Renal cortex interstitium (tissue), 15 donors: ENCODE measurements at places on chromosomes 11 and 22. TPM values are rescaled to one million over a fixed set of nuclear protein-coding genes. Genes with fewer than 3 reads are reported as not detected.

DNA sequence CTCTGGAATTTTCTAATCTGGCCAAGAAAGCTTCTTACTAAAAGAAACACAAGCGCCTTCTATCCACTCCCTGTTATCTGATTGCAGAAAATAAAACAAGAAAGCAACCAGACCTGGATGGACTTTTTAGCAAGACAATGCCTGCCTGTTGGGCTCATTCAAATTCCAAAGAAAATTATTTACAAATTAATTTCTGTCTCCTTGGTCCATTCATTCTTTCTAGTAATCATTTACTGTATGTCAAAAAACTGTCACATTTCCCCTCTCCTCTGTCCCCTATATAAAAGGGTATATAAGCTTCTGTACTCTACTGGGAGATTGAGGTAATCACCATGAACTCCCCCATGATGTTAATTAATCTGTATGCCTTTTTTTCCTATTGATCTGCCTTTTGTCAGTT lies 279.9 kb downstream of the DLG2 start:
- DNase-seq = no peak

DNA sequence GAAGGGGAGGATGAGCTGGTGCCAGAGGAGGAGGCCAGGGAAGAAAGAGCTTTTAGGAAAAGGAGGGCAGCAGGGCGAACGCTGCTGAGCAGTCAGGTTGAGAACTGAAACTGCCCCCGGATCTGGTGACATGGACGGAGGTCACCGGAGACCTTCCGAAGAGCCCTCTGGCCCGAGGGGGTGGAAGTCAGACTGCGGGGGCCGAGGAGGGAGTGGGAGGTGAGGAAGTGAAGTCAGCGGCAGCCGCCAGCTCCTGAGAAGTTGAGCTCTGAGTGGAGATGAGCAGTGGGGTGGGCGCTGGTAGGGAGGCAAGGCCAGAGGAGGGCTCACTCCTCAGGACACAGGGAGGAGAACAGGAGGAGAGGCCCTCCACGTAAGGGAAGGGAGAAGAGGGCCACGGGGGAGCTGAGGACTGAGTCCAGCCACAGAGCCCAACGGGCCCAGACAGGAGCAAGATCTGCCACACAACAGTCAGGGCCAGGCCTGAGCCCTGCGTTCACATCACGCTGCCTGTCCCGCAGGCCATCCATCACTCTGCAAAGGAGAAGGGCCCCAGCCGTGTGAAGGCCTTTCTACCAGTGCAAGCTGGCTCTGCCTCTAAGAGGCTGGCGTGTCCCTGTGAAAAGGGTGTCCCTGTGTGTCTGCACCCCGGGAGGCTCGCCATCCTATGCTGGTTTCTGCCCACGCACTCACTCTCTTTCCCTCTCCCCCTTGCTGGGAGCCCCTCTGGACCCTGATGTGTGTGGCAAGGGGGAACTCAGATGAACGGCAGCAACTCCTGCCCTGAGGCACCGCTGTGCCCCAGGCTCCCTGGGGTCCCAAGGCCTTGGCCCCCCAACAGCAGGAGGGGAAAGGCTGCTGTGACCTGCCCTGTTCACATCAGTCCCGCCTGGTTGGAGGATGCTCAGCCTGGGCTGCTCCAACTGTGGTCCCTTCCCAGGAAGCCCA lies 19.0 kb upstream of the LRRC32 start:
- no peak for DNase-seq

DNA sequence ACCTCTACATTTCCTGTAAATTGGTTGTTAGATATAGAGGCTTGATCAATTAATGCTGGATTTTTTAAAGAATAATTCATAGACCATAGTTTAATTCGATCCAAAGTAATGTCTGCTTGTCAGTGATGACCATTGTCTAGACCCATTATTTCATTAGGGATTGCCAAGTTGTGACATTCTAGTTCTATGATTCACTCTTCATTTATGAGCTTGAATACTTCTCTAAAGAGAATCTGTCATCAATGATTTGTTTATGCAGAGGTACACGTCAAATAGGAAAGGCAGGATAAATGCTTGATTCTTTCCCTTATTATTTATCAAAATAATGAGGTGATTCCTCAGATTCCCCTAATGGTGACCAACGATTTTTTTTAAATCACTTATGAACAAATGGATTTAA lies 24.0 kb upstream of the ROBO3 start:
- DNase-seq = no peak

- no peak for DNase-seq
Observed at GRCh38 chr11:2929531-2929949, 320 bp upstream of the PHLDA2 start.

The USH1C gene
- 89.3 TPM for polyA plus RNA-seq

The AIP gene
- 63.1 TPM for polyA plus RNA-seq

The LSP1 gene
- 9.2 TPM for polyA plus RNA-seq

The SCYL1 gene
- polyA plus RNA-seq = 74.1 TPM

The WT1 gene
- 254 TPM for polyA plus RNA-seq

The POU2AF3 gene
- polyA plus RNA-seq = 7.7 TPM

The CLMP gene
- polyA plus RNA-seq = 29.7 TPM

The PHOX2A gene
- 0.22 TPM for polyA plus RNA-seq

The POTEH gene
- not detected for polyA plus RNA-seq
